Erythroblast (primary cell): ENCODE measurements at places on chromosomes 3 and 15.

DNA sequence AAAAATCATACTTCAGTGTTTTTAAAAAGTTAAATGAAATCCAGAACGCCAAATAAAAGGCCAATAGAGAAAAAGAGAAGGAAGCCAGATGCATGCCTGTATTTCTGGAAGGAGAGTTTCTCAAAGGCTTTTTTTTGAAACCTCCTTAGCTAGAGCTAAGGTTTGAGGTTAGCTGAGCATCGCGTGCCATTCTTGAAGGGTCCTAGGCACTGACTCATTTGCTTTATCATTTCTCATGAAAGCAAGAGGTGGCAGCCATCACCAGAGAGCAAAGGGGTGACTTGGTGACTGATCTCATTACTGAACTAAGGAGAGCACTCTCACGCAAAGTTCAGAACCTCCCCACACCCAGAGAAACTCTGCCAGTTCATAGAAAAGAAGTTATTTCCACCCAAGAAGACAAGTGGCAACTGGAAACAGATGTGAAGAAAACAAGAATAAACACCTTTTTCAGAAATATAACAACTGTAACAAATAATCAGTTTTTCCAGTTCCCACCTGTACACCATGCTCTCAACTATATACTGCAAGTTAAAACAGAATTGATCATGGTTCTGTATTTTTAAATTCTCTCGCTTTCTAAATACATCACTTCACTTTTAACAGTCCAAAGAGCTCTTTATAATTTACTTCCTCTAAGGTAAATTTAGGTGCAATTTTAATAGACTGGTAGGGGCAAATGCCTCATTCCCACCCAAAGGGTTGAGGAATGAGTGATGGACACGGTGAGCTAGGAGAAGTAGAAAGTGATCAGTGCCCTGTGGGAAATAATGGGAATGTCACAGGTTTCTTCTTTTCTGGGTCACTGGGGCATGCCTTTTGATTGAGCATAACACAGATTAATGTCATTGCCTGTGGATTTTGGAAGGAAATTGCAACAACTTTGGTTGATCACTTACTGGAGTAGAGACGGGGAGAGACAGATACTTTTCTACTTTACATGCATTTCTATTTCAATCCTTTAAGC, 24.7 kb downstream of the GPR15 start:
- no peak for DNase-seq

DNA sequence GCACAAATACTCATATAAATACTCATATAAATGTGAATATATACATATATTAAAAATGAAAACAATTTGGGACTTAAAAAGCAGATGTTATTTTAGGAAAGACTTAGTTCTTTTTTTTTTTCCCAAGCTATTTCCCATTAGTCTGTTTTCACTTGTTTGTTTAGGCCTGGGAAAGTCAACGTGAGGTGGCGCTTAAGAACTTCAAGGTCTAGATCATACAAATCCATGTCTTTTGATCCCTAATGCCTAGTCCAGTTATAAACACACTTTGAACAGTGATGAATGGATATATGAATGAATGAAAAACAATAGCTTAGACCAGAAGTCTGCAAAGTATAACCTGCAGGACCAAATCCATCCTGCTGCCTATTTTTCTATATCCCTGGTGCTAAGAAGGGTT, 224.5 kb downstream of the CGGBP1 start:
- no peak for DNase-seq

- no peak for DNase-seq
Measured at GRCh38 chr3:145272684-145273083, 888.3 kb downstream of the PLOD2 start.

DNA sequence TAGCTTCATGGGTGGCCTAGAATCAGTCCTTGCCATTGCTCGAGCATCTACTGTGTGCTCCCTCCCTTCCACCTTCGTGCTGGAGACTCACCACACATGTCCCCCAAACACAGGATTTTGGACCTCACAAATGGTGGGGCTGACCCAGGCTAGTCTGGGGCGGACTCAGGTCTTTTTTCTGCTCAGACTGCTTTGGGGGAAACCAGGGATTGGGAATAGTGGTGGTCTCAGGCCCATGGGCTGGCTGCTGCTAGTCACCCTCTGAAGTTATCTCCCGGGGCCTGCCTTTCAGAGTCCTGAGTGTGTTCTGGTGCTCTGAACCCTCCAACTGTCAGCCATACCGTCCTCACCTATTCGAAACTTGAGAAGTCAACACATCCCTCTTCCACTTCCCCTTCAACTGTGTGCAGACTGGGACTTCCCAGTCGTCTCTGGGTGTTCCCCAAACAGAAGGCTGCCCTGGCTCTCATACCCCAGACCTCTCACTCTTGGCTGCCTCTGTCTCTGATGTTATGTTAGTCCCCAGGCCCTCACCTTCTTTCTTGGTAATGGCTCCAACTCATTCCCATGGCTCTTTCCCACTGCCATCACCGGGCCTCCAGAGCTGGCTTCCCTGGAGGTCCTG, 46.0 kb downstream of the PPCDC start:
- no peak for DNase-seq

- DNase-seq = peak; percentile 64
Measured at GRCh38 chr3:67037615-67038014, 39.5 kb downstream of the KBTBD8 start.

- DNase-seq = no peak
Measured at GRCh38 chr15:70345251-70346019, 247.7 kb upstream of the TLE3 start.
